ENCODE measurements at places on chromosomes 11 and 22. TPM values are rescaled to one million over a fixed set of nuclear protein-coding genes. Genes with fewer than 3 reads are reported as not detected.

- peak; percentile 80 for DNase-seq
Observed at GRCh38 chr11:26332572-26332915, 614 bp downstream of the ANO3 start.

DNA sequence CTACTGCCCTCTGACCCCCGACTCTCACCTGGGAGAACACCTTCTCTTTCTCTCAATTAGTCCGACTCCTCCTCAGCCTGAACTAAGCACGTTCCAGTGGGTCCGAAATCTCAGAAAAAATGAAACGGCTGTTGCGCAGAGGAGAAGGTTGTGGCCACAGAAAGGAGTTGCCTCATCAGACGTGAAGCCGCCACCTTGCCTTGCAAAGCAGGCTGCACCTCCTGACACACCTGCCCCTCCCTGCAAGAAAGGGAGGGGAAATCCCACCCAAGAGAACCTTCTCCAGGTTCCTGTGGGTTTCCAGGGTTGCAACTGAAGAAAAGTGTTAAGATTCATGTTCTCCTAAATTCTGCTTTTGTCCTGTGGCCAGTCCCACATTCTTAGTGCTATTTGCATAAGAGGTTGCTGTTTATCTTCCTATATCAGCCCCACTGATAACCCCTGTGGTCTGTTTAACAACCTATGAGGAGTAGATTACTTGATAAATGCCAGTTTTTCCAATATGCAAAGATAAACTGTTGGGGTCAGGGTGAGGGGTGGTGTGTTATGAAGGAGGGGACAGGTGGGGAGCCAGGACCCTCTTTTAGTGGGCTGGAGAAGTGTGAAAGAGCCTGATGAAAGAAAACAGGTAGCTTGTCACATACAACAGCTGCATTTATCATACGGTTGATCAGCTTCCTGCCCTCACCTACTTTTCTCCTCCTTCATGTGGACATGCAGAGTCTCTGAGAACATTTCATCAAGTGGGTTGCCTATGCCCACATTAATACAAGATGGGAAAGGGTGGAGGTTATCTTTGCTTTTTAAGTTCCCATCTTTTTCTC, 18.2 kb downstream of the ZBTB16 start:
- DNase-seq, result no peak

Gene TMA7B
- not detected for total RNA-seq

- peak; percentile 71 for DNase-seq
Observed at GRCh38 chr11:86197448-86197847, 47.1 kb upstream of the EED start.

Gene CTSF
- 35.0 TPM for total RNA-seq

DNA sequence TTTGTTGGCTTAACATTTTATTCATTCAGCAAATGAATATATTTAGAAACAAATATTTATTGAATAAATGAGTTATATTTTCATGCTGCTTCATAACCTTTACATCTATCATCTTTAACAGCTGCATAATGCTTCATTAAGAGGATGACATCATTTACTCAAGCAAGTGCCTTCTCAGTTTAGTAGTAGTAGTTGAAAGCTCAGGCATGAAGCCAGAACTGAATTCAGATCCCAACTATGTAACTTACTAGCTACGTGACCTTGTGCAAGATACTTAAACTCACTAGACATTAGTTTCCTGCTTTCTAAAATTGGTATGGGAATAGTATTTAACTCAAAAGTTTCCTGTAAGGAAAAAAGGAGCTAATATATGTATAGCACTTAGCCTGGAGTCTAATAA, 90.3 kb downstream of the TMPRSS5 start:
- peak; percentile 56 for DNase-seq

DNA sequence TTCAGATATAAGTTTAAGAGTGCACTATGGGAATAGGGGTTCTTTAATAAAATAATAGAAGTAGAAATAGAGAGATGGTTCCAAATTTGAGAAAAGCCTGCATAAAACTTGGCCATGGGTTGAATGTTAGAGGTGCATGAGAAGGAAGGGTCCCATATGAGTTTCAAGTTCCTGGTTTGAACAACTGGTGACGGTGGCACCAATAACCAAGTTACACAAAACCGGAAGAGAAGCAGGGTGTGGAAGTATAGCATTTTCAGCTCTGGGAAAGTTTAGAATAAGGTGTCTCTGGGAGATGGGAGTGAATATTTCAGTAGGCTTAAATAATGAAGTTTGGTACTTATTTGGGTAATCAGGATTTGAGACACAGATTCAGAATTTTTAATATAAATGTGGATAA, 2.4 kb downstream of the CASP1 start:
- DNase-seq, result no peak

- peak; percentile 30 for DNase-seq
Observed at GRCh38 chr11:102121329-102121728, 11.1 kb downstream of the YAP1 start.

DNA sequence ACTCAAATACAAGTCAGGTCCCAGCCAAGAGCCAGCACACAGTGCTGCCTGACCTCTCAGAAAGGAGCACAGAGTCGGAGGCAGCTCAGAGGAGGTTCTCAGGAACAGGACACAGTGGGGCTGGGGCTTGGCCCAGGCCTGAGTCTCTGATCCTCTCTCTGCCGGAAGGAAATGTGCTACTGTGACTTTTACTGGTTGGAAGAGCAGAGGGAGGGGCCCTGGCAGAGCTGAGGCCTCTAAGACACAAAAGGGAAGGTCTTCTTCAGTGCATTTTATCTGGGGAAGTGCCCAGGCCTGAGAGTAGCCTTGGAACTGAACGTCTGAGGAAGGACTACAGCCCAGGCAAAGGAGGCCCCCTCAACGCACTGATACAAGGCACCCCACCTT, 16.2 kb upstream of the CASTOR1 start:
- peak; percentile 45 for DNase-seq

GRCh38 chr11:128462189-128462588, 125.2 kb downstream of the ETS1 start:
- no peak for DNase-seq

Gene WT1
- total RNA-seq, result 46.6 TPM

DNA sequence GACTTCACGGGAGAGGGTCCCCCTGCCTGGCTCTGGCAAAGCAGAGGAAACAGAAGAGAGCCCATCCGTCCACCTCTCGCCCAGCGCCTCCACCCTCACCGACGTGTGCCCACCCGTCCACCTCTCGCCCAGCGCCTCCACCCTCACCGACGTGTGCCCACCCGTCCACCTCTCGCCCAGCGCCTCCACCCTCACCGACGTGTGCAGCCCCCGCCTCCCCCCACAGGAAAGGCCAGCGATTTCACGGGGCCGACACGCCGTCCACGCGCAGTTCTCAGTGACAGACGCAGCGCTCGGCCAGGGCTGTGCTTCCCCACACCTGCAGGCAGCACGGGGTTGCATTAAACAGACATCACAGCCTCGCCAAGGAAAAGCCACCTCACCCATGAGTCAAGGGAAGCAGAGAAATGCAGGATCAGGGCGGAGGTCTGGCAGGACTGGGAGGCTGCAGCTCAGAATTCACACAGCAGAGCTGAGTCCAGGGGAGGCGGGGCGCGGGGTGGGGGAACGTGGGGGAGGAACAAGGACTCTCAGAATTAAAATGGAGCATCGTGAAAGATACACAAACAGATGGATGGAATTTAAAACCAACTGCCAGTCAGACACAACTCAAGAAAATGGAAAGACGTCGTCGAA, 377.7 kb downstream of the BRD1 start:
- DNase-seq, result no peak

Measured in fibroblast of the aortic adventitia (primary cell).